NCI-H2227 treated with DMSO at 0.1 percent for 48 hours (cell line): ENCODE measurements at places on chromosomes 16 and 17.

- DNase-seq, result no peak
Measured at GRCh38 chr17:81712468-81713003, 452 bp downstream of the SLC25A10 start.

- DNase-seq, result peak; percentile 8
Measured at GRCh38 chr17:78421534-78422266, 43.3 kb downstream of the PGS1 start.

DNA sequence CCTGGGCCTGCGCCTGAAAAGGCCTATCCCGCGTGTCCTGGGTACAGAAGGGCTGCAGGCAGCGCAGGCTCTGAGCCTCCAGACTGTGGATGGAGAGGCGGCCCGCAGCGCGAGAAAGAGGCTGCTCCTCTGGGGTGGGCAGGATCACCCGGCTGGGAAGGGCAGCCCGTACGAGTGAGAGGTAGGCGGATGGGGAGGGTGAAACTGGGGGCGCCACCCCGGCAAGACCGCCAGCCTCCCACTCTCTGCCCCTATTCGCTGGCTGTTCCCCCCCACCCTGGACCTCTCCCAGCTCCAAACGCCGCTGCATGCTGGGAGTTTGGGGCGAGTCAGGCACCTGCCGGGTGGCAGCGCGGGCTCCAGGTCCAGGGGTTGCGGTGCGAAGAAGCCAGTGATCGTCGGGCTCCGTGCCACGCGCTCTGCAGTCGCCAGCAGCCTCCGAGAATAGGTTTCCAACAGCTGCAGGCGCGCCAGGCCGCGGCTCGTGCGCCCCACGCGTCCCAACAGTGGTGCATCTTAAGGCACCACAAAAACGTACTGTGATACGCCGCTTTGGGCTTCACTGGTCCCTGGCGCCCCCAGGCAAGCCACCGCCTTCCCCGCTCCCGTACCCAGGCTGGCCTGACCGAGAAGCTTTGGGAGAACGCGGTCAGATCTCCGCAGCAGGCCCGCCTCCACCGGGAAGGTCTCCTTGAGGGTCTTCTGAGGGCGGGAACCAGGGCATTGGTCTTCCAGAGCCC, 1.1 kb downstream of the NOXO1 start:
- no peak for DNase-seq

- DNase-seq, result no peak
Measured at GRCh38 chr17:38921756-38922411, 3.5 kb upstream of the LASP1NB start.

DNA sequence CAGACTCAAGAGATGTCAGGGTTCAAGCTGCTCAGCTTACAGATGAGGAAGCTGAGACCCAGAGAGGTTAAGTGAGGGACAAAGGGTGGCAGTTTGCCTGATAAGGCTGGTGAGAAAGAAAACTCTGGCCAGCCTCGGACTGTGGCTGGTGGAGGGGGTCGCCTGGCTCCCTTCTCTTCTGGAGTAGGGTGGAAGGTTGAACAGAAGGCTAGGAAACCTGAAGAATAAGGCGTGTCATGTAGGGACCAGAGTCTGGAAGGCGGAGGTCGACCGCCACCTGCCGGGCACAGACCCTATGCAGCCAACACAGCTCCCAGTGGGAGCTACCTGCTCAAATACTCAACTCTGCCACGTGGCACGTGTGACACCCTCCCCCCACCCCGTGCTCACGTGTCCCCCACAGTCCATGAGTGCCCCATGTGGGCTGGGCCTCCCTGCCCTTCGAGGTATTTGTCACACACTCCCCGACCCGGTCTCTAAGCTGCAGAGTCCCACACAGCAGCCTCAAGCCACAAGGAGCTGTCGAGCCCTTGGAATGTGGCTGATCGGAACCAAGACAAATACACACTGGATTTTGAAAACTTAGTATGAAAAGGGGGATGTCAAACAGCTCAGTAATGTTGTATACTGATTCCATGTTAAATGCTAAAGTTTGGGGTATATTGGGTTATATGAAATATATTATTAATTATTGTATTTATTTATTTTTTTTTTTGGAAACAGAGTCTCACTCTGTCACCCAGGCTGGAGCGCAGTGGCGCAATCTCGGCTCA, 11.8 kb downstream of the HID1 start:
- no peak for DNase-seq

- DNase-seq, result no peak
Measured at GRCh38 chr17:31391496-31391949, at the start of gene RAB11FIP4. TSS of gene RAB11FIP4 (plus strand) at chr17:31391675. CDS start at chr17:31391853, 178 bp downstream.

GRCh38 chr17:1367351-1367745, 32.7 kb downstream of the YWHAE start:
- no peak for DNase-seq

DNA sequence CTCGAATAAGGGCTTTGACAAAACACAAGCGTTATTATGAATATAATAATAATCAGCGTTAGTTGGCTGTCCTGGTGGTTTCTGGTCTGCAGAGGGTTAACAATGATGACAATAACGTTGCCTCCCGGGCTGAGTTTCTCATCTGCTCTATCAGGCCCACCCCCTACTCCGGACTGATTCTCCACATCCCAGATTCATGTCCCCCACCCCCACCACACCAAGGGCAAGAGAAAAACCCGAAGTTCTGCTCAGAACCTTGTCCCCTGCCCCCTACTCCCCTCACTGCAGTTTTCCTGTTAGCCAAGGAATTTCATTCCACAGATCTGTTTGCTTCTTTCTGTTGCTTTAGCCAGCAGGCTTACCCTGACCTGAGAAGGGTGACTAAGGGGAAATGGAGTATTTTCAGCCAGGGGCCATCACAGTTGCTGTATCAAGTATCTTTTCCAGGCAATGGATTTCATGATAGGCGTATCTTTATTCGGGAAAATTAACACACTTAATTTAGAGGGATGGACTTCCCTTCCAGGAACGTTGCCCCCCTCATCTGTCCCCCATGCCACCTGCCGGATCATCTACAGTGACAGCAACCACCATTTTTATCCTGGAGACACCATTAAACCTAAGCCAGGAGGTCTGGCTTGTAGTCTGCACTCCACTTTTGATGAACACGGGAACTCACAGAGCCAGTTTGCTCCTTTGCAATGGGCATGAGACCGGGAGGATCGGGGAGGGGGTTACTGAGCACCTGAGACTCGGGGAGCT, 23.7 kb downstream of the ALOX15 start:
- no peak for DNase-seq

GRCh38 chr17:3482852-3483251, 7.1 kb downstream of the ASPA start:
- DNase-seq, result no peak

GRCh38 chr16:79865918-79866317, 265.4 kb upstream of the MAF start:
- no peak for DNase-seq

DNA sequence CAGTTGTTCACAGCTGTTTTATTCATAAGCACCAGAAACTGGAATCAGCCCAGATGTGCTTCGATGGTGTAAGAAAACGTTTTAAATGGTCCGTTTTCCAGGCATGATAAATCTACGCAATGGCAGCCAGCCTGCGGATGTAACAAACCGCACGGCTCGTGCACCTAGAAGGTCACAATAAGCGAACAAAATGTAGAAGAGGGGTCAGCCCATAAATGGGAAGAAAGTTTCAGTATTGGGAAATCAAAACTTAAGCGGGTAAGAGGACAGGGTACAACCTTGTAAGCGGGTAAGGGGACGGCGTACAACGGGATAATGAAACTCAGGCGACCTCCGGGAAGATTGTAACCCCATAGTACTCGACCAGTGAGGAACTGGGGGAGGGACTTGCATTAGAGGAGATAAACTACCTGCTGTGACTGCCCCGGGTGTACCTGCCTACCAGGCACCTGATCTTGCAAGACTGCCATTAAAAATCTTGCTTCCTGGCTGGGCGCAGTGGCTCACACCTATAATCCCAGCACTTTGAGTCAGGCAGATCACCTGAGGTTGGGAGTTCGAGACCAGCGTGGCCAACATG, 66.6 kb downstream of the ANKRD11 start:
- no peak for DNase-seq

DNA sequence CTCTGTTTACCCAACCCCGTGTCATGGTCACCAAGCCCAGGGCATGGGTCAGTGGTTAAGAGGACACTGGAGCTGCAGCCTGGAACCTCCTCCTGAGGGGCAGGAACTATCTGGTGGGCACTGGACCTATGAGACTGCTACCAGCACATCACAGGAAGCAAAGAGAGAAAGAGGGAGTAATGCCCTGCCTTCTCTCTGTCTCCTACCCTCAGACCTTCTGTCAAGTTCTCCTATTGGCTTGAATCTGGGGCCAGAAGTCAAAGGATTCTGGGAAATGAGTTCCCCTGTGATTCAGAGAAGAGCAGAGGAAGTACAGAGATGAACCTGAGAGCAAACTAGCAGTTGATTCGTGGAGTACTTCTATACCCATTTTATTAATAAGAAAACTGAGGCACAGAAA, 123.0 kb upstream of the GNAO1 start:
- DNase-seq, result no peak

DNA sequence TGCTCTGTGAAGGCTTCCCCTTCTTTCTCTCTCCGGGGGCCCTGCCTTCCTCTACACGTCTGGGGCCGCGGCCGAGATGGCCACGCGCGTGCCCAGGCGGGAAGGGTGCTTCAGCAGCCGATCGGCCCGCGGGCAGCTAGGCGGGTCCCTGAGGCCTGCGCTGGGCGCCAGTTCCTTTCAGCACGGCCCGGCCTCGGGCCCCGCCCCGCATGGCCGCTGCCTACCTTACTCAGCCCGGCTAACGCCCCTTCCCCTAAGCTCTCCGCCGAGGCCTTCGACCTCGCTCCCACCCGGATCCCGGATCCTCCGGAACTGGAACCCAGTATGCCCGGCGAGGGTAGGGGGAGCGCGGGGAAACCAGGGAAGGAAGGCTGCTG, 335 bp downstream of the TMEM11 start:
- DNase-seq, result no peak

DNA sequence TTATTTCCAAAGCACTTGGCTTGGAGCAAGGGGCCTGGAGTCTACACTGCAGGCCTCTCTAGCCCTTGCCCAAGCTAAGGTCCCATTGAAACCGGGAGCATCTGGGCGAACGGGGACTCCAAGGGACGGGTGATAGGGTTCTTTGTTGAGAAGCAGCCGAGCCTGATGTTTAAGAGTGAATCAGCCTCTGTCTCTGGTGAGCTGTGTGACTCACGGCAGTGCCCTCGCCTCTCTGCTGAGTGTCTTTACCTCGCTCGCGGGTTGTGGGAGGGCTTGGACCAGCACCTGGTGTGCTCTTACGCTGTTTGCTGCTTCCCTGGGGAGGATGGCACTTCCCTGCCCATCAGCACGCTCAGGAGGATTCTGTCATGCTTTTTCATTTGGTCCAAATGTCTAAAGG, 1.3 kb downstream of the HGS start:
- no peak for DNase-seq

GRCh38 chr17:66135219-66135618, 56.7 kb downstream of the CEP112 start:
- no peak for DNase-seq
